Breast epithelium (tissue), 4 donors: ENCODE measurements at places on chromosomes 5 and 9.

DNA sequence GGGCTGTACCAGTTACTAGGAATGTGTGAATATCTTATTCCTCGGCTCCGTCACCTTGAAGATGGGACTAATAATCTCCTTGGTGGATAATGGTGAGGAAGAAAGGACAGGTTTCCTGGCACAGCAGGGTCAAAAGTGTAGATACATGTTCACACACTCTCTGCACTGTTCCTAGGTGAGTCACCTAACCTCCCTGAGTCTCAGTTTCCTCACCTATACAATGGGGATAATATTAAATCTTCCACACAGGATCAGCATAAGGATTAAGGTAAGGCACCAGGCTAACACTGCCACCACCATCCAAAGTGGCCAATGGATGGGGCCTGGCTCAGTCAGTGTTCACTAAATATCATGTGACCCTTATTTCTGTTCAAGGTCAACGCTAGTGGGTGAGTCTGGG, 66.9 kb downstream of the PSMB7 start:
- no peak for DNase-seq

DNA sequence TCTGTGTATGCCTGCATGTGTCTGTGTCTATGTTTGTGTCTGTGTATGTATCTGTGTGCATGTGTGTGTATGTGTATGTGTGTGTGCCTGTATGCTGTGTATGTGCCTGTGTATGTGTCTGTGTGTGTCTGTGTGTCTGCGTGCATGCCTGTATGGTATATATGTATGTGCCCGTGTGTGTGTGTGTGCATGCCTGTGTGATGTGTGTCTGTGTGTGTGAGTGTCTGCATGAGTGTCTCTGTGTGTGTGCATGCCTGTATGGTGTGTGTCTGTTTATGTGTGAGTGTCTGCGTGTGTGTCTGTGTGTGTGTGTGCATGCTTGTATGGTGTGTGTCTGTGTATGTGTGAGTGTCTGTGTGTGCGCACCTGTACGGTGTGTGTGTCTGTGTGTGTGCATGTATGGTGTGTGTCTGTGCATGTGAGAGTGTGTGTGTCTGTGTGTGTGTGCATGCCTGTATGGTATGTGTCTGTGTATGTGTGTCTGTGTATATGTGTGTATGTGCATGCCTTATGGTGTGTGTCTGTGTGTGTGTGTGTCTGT, 137.1 kb upstream of the IRX2 start:
- no peak for DNase-seq

GRCh38 chr9:122396614-122397148, 25.9 kb downstream of the PTGS1 start:
- no peak for DNase-seq

DNA sequence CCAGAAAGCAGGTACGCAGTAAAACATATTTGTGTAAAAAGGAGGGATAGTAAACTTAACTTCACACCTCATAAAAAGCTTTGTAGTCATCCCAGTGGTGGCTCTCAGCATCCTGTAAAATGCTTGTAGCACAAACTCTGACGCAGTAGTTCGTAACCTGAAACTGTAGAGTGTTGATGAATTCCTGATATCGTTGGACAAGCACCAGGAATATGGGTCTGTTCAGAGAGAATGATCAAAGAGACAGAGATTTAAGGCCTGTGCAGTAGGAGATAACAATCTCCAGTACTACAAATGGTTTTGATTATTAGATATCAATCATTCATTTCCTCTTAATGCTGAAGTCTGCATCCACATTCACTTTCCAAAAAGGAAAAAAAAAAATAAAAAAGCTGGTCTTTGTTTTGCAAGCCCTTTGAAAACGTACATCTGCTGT, 148.5 kb downstream of the KIAA0825 start:
- DNase-seq = no peak

- DNase-seq = no peak
These were observed at the start of gene SPINK4 for GRCh38 chr9:33239921-33240320. Gene SPINK4 (plus strand): TSS chr9:33240167. CDS start chr9:33240209, 42 bp downstream.

DNA sequence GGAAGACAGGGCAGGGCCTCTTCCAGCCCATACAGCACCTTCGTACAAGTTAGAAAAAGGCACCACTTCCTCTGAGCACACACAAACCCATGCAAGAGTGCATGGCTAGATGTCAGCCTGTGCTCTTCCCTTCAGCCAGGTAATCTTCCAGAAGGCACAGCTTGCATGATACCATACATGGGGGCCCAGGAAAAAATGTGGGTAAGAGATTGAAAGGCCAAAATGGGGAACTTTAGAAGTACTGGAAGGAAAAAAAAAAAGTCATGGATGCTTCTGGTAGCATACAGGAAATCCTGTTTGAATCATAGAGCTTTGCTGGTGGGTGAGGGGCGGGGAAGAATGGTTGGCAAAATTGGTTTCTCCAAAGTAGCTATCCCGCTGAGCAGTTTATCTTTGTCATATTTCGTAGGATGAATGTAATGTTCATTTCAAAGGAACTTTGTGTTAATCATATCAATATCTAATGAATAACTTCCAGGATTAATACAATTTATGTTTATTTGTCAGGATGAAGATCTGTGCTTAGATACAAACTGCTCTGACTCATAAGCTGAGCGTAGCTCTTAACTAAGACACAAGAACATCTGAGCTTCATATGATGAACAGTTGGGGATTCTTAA, 78.2 kb upstream of the MAP3K1 start:
- no peak for DNase-seq

- DNase-seq = no peak
These were observed 71.7 kb upstream of the COX7C start for GRCh38 chr5:86546044-86546443.

DNA sequence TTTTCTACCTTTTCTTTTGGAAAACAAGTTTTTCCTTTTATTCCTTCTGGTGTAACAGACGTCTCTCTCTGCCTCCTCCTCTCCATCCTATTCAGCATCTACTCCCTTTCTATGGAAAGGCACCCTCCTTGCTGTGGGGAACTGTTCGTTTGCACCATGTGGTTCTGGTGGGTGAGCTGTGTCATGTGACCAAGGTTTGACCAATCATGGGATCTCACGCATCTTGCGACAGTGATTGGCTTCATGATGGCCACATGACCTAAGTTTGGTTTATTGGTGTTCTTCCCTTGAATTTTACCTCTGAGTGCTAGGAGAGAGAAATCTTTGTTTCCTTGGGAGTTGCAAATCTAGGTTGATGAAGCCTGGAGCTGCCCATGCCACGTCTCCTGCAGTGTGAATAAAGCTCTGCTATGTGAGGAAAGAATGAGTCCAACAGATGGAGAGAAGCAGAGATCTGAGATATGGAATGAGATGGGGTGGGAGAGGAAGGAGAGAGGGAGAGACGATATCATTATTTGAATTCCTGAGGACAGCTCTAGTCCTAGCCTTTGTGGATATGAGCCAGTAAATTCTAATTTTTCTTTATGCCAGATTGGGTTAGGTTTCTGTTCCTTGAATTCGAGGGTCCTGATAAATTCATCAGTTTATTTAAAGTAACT, 178.8 kb upstream of the IL12B start:
- no peak for DNase-seq

GRCh38 chr9:127898433-127899127, 823 bp downstream of the ST6GALNAC6 start:
- DNase-seq = peak; percentile 60

DNA sequence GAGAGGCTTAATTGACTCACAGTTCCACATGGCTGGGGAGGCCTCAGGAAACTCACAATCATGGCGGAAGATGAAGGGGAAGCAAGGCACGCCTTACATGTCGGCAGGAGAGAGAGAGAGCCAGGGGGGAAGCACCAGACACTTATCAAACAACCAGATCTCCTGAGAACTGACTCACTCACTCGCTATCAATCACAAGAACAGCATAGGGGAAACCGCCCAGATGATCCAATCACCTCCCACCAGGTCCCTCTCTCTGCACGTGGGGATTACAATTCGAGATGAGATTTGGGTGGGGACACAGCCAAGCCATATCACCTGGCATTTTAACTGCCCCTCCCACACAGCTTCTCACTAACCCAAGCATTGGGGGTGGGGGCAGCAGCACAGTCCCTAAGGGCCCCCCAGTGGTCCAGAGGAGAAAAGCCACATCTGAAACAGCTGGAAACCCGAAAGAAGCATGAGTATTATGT, 76.1 kb upstream of the ASS1 start:
- no peak for DNase-seq

DNA sequence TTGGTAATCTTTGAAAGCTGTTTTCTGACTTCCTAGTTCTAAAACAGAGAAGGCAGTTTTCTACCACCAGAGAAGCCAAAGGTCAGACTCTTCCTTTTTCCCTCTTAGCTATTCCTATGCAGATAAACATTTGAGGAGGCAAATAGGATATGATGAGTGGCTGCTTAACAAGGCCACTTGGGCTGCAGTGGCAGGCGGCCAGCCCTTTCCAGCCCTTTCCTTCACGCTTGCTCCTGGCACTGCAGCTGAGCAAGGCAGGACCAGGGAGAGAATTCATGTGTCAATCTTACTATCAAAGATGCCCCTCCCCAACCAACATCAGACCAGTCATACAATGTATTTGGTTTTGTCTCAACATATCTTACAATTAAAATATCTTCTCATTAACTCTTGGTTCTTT, 36.8 kb upstream of the RNF38 start:
- DNase-seq = no peak

DNA sequence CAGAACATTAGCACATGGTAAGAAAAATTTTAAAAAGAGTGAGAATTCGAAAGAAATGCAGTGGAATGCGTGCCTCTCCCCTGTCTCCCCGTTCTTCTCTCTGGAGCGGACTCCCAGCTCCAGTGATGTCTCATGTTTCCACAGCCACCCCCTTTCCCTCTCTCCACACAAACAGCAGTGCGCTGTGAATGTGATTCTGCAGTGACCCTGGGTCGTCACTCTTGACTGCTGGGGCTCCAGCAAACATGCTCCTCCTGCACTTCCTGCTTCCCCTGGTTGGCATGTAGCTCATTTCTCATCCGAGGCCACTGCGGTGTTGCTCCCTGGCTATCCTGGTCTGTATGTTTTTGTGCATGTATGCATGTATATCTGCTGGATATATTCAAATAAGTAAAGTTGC, 13.3 kb downstream of the PHF2 start:
- DNase-seq = peak; percentile 19

GRCh38 chr9:16031486-16031885, 478.6 kb downstream of the CCDC171 start:
- no peak for DNase-seq

- DNase-seq = no peak
These were observed 22.8 kb upstream of the MARCHF6 start for GRCh38 chr5:10330511-10331230.

- DNase-seq = no peak
These were observed at the start of gene SLC35D2 for GRCh38 chr9:96383165-96383942. Gene SLC35D2 (minus strand): TSS chr9:96383711. CDS start chr9:96383634, 77 bp downstream.

GRCh38 chr9:131588396-131588795, 43.1 kb downstream of the PRRT1B start:
- no peak for DNase-seq

DNA sequence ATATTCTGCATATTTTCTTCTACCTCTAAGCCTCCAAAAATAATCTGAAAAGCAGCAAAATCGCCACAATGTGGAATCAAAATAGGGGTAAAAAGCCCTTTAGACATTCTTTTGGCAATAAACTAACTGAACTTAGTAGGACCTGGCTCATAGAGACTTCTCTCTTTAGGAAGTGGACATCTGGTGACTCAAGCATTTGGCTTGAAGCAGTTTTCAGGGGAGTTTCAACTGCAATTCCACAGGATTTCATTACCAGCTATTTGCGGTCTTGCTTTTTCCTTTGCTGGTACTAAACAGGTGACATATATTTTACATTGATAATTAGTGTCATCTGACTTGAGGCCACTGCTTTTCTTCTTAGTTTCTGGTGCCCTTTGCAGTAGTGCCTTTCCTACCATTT, 173.2 kb upstream of the FBN2 start:
- no peak for DNase-seq

DNA sequence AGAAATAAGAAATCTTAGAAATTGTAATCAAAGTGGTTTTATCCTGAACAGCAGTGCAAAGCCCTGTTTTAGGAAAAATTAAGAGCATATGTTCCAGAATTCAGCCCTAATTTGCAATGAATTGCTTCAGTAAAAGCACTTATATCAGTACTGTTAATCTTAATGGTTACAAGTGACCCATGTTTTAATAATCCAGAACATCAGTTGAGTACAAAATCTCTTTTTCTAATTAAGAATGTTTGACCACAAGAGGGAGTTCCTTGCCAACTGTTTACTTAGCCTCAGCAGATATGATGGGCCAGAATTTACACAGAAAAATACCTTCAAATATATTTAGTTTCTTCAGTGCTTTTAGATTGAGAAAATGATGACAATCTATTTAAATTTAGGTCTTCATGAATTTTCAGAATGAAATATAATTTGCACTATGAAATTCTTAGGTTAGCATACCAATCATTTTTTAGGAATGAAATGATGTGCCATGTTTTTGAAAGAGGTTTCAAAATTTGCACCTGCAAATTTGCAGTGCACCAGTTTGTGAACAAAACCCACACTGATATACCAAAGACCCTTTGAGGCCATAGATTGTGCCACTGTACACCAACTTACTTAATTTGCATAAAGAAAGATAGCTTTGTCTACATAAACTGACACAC, 926.3 kb upstream of the ARRDC3 start:
- DNase-seq = no peak

DNA sequence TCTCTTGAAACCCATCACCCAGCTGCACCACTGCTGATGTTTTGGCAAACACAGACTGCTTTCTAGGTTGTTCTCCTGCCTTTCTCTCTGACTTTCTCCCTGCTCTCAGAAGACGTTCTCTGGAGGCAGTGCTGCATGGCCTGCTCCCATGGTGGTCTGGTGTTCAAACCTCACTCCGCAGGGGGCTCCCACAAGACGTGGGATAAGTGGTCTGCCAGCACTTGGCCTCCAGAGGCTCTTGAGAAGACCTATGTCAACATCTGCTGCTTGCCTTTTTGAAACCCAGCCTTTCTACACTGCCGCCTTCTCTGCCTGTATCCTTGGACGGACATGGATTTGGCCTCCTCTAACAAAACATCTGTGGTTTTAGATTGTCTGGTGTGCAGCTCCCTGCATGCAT, 16.6 kb downstream of the USP20 start:
- no peak for DNase-seq

DNA sequence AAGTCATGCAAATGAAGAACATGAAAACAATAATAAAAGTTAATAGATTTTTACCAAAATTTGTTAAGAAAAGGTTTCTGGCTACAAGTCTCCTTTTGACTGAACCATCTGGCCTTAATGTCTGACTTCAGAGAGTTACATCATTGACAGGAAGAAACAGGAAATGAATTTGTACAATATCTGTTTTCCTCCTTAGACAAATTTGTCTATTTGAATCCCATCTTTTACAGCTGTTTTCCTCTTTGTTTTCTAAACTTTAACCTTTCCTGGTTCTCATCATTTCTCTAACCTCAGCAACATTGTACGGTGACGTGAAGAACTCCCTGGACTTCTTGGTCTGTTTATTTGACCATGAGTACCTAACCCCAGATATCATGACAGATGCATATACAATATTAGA, 567.5 kb upstream of the RIOK2 start:
- DNase-seq = no peak

DNA sequence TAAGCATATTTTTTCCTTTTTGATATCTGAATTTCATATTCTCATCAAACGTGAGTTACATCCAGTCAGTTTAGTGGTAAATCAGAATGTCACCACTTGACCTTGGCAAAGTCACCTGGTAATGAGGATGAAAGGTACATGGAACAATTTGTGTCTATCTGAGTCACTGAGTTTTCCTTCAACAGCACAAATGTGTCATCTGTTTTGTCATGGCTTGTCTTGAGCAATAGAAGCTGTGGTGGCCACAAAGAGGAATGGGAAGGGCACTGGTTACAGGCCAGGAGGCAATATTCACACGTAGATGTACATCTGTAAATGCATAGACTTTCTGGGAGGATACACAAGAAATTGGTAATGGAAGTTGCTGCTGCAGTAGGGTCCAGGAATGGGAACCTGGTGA, 8.4 kb upstream of the ZNF474 start:
- DNase-seq = no peak

- no peak for DNase-seq
These were observed 139.1 kb upstream of the ERCC6L2 start for GRCh38 chr9:95736370-95736769.
